ENCODE measurements at places on chromosomes 12 and 14. TPM values are rescaled to one million over a fixed set of nuclear protein-coding genes. Genes with fewer than 3 reads are reported as not detected.

Gene FAM181A
- total RNA-seq, result not detected

DNA sequence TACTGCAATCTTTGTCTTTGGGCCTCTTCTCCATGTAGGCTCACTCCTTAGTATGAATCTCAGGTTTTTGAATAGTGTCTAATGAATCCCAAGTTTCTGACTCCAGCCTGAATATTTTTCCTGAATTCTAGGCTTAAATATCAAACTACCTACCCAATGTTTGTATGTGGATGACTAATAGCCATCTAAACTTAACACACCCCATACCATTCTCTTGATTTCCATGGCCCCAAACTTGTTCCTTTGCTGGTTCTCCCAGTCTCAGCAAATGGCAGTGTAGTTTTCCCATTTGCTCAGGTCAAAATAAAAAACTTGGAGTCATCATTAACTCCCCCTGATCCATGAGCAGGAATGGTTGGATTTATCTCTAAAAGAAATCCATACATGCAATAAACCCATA is 18.8 kb upstream of the SDR39U1 start:
- DNase-seq, result no peak
- H3K4me3 ChIP-seq, result no peak overlapping the region
- H3K4me1 ChIP-seq, result no peaks in the 10 kb centered on the region
- no peak overlapping the region for H3K27ac ChIP-seq

GRCh38 chr12:128079-128478 is 61.5 kb downstream of the IQSEC3 start:
- H3K27me3 ChIP-seq, result peaks cover 5% of the 10 kb centered on the region
- peaks cover 4% of the 10 kb centered on the region for H3K36me3 ChIP-seq
- no peak overlapping the region for H3K4me3 ChIP-seq

DNA sequence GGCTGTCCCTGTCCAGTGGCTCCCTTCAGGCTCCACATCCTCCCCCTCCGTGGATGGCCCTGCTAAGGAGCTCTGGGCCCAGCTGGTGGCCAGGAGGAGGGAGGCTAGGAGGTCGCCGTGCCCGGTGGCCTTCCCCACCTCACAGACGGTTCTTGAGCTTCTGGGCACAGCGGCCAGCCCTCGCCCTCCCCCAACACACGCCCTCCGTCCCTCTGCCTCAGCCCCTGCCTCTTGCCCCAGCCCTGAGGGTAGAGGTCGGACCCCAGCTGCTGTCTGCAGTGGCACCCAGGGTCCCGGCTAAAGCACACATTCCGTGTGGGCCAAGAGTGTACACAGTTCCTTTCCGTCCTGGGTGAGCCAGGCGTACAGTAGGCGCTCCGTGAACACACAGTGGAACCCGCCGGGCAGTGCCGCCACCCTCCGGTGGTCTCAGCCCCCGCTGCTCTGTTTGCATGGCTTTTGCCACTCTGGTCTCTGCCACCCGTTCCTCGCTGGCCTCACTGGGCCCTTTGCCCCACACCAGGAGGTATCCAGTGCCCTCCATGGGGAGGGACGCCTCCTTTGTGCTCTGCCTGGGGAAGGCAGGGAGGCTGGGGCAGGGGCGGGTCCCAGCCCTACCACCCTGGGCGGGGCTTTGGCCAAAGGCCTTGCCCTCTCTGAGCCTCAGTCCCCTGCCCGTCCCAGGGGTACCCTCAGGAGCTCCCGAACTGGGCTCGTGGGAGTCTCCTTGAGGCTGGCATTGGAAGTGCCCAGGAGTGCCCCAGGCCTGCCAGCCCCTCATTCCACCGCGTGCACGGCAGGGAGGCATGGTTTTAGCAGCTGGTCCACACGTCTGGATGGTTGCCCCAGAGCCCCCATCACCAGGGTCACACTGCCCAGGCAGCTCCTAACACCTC is 13.0 kb downstream of the TRMT61A start:
- peak; percentile 56 for DNase-seq
- H3K4me3 ChIP-seq, result no peak overlapping the region
- H3K4me1 ChIP-seq, result peaks cover 15% of the 10 kb centered on the region
- H3K27ac ChIP-seq, result peak overlapping the region; percentile 84
- H3K36me3 ChIP-seq, result no peaks in the 10 kb centered on the region

DNA sequence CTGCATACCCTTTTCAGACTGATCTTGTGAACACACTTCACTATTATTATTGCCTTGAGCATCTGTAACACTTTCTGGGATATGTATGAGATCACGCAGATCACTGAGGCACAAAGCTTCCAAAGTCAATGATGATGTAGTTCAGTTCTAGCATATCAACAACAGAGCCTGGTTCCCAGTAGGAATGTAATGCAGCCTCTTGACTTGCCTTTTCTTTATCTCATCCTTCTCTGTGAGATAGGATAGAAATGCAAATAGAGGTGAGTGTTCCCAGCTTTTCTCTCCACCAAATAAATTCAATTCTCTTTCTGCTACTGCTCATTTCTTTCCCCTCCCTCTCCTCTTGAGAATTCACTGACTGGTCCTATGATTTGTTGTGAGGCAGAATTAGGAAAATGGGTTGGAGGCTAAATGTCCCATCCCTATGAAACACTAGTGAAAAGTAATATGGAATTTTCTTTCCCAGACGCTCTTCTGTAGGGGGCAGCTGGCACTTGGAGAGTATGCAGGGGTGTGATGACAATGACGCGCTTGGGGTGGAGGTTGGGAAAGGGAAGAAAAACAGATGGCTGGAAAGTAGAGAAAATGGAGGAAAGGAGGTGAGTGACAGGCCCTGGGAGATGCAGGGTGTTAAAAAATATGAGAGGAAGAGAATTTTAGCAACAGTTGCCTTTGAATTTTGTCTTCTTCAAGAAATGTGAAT is 96.0 kb upstream of the TMTC1 start:
- no peak for DNase-seq
- H3K27ac ChIP-seq, result no peak overlapping the region
- H3K4me3 ChIP-seq, result no peak overlapping the region
- H3K36me3 ChIP-seq, result peaks cover 2% of the 10 kb centered on the region
- no peaks in the 10 kb centered on the region for H3K27me3 ChIP-seq

Gene EFS
- 90.4 TPM for total RNA-seq

DNA sequence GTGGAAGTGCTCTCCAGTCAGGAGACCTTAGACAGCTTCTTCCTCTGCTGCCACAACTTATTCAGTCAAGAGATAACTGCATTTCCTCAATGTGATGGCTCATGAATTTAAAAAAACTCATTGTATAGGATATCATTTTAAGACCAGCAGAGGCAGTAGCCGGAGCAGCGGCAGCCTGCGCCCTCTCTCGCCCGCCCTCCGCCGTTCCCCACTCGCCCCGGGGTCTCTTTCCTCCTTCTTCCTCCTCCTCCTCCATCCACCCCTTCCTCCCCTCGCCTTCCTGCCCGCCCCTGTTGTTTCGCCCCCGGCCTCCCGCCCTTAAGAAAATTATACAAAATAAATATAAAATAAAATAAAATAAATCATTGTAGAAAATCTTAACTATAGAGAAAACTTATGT is 687.6 kb downstream of the FLRT2 start:
- no peak overlapping the region for H3K4me3 ChIP-seq
- no peaks in the 10 kb centered on the region for H3K27me3 ChIP-seq
- DNase-seq, result no peak
- peaks cover 18% of the 10 kb centered on the region for H3K4me1 ChIP-seq

Gene AMN
- 0.34 TPM for total RNA-seq

Gene ADAM21
- not detected for total RNA-seq

Gene ANO4
- total RNA-seq, result 38.0 TPM

DNA sequence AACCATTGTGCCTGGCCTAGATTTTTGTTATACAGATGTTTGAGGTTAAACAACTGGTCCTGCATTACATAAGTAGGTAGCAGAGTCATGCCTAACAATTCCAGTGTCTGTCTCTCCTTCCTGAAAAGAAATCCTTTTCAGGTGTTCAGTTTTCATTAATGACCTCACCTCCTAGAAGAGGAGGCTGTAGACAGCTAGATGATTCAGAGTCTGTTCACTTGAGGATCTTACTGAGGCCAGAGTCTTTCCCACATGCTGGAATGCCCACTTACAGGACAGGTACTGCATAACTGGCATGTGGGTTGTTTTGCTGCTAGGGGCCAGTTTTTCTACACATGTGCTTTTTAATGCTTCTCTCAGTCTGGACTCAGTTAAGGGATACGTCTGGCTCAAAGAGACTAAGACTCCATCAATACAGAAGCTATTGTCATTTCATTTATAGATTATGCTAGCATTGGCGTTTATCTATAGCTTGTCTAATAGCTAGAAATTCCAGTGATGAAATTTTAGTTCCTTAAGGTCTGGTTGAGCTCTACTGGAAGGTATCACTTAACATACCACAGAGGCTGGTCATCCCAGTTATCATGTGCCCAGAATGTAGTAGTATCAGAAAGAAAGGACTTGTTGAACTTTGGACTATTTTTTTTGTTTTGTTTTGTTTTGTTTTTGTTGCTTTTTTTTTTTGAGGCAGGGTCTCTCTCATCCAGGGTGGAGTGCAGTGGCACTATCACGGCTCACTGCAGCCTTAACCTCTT is 206.4 kb downstream of the ERC1 start:
- no peak for DNase-seq
- no peak overlapping the region for H3K4me3 ChIP-seq
- no peaks in the 10 kb centered on the region for H3K27me3 ChIP-seq
- peaks cover 5% of the 10 kb centered on the region for H3K36me3 ChIP-seq
- peaks cover 1% of the 10 kb centered on the region for H3K4me1 ChIP-seq

- H3K4me3 ChIP-seq, result no peak overlapping the region
- peaks cover 16% of the 10 kb centered on the region for H3K4me1 ChIP-seq
These were observed 349 bp downstream of the CDC42BPB start for GRCh38 chr14:103057028-103057371.

- H3K27me3 ChIP-seq, result no peaks in the 10 kb centered on the region
- no peak overlapping the region for H3K4me3 ChIP-seq
- H3K27ac ChIP-seq, result no peak overlapping the region
- DNase-seq, result no peak
- no peaks in the 10 kb centered on the region for H3K4me1 ChIP-seq
These were observed 210.8 kb downstream of the C12orf50 start for GRCh38 chr12:87818441-87818840.
